ENCODE measurements at places on chromosomes 1 and 21. TPM values are rescaled to one million over a fixed set of nuclear protein-coding genes. Genes with fewer than 3 reads are reported as not detected.

NPPB gene
- not detected for total RNA-seq

PRCC gene
- total RNA-seq: 43.6 TPM

C4BPA gene
- not detected for total RNA-seq

DNA sequence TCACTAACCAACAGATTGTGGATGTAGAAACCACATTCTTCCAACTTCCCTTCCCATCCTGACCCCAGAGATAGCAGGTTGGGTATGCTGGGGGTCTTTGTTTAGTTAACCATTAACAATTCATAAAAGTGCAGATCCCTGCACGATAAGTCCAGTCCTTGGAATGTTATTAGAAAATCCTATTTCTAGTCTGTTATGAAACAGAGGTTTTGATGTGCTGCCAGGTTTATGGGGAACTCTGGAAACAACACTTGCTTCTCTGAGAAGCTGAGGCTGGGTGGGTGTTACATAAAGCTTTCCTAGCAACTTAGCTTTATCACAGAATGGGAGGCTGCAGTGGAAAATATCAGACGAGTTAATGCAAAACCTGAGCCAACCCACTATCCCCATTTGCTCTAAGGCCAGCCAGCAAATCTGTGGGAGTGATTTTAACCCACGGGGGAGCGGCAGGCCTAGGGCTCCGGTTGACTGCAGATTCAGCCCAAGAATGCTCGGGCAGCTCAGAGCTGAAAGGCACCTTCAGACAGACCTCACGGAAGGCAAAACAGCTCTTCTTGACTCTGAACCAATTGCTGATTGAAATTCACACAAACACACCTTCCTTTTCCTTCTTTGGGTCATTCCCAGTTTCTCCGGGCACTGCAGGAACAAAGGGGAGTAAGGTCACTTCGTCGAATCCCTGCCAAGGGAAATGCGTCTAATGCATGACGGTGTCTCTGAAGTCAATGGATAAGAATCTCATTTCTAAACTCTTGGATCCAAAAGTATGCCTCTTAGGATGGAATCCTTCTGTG is 111.7 kb upstream of the IRF2BP2 start:
- peak; percentile 90 for DNase-seq

DNA sequence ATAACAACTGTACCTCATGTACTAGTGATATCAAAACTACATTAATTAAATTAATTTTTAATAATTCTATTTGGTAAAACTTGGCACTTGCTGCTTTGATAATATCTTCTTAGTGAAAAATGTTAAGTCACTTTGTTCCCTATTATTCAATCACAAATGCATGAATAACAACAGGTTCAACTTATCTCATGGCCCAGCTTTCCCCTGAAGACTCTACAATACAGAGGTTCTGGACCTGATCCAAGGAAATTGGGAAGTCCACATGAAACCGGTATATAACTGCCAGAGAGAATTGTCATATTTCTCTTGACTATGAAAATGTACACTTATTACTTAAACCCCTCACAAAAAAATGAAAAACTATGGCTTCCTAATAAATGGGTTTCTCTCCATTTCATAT is 33.9 kb upstream of the PTPRC start:
- DNase-seq: no peak

F13B gene
- not detected for total RNA-seq

DNA sequence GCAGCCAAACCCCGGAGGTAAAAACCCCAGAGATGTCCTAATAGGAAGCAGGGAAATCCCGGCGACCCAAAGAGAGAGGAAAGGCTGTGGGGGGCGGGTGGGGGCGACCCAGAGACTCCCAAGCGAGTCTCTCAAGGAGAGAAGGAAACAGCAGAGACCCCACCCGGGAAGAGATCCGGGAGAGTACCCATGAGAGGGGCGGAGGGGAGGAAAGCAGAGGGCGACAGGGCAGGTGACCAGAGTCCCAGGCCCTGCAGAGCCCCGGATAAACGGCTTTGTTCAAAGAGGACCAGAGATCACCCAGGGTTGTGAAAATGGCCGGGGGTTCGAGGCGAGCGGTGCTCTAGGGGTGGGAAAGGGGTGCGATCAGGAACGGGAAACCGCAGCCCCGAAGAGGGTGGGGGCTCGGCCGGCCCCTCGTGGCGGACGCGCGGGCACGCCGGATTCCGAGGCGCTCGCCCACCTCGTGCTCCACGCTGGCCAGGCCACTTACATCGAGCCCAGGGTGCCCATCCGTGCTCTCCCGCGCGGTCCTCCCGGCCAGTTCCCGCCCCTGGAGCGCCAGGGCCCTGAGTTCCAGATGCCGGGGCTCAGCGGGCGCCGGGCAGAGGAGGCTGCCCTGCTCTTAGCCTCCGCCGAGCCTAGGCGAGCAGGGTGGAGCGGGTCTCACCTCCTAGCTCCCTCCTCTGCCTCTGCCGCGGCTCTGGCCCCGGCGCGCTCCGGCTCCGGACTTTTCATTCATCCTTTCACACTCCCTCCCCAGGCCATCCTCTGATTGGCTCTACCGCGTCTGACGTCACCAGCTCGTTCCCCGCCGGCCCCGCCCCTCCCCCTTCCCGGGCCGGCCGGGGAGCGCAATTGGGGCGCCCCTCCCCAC is 52.3 kb downstream of the RHBG start:
- peak; percentile 82 for DNase-seq

GRCh38 chr1:62621907-62622306 is 24.6 kb downstream of the ANGPTL3 start:
- peak; percentile 96 for DNase-seq

CD1E gene
- not detected for total RNA-seq

- DNase-seq: peak; percentile 98
These were observed at the start of gene LYPLA2 for GRCh38 chr1:23790696-23791515. Gene LYPLA2, plus strand, starts transcription at chr1:23791145. Its CDS starts 1,538 bp downstream, at chr1:23792683.

DNA sequence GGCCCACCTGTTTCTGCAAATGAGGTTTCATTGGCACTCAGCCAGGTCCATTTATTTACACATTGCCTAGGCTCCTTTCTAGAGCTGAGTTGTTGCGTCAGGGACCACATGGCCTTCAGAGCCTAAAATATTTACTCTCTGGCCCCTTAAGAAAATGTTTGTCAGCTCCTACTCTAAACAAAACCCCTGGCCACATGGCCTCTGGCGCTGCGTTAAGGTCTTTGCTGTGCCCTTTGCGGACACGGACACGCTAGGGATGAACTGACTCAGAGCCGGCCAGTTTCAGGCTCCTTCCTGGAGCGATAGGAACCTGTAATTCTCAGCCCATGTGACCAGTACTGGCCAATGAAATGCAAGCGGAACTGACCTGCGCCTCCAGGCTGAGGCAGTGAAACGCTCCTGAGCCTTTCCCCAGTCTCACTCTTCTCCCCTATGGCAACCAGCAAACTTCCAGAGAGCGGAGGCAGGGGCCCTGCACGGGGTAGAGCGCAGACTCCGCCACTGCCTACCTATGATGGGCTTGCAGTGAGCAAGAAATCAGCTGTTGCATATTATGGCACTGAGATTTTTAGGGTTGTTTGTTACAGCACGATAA is 160.3 kb downstream of the ETS2 start:
- DNase-seq: no peak

CC2D1B gene
- 29.6 TPM for total RNA-seq

CYP4A22 gene
- not detected for total RNA-seq

DNA sequence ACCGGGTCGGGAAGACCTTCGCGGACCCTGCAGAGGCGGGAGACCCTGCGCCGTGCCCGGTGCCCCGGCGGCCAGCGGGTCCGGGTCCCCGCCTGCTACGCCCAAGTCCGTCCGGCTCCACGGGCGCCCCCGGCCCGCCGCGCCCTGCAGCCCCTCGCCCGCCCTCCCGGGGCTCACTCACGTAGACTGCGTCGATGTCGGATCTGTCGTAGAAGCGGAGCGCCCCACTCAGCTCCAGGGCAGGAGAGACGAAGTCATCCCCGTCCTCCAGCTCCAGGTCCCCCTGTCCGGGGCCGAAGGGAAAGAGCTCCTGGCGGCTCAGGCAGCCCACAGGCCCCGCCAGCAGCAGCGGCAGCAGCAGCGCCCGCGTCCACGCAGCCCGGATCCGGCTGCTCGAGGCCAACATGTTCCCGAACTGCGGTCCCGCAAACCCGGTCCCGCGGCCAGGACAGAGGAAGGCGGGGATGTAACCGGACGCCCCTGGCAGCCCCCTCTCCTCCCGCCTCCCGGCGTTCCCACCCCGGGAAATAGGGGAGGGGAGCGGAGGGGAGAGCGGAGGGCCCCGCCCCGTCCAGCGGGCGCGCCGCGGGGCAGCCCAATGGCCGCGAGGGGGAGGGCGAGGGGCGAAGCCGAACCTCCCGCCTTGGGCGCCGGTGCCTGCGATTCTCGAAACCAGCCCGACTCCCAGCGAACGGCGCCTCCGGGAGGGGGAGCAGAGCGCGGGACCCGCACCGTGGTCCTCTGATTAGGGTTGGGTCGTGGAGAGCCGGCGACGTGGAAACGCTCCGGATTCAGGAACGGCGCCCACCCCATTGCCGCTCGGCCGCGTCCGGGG is at the start of gene NID1:
NID1 (minus strand) TSS at position 417 of the 835 bp plus-strand sequence; CDS start at position 406, 11 bp downstream.
- peak; percentile 82 for DNase-seq

GRCh38 chr1:119097380-119097779 is 43.1 kb downstream of the WARS2 start:
- DNase-seq: peak; percentile 51

KIFAP3 gene
- total RNA-seq: 23.4 TPM

GRCh38 chr21:25988738-25989137 is 181.8 kb downstream of the APP start:
- no peak for DNase-seq
